ENCODE measurements at places on chromosomes 4 and X. TPM values are rescaled to one million over a fixed set of nuclear protein-coding genes. Genes with fewer than 3 reads are reported as not detected.

The PCDH7 gene
- total RNA-seq = 4.0 TPM

The NLGN4X gene
- total RNA-seq = 0.94 TPM

The RNF150 gene
- total RNA-seq = 15.5 TPM

The GLUD2 gene
- total RNA-seq = 3.5 TPM

The GATB gene
- total RNA-seq = 30.3 TPM

Measured in renal cortical epithelial cell (primary cell).